ENCODE measurements at places on chromosomes 11 and 22.
A peak's percentile ranks its signal among the peaks of the same experiment; 100 is the strongest.

GRCh38 chr11:11668781-11669180 is 47.0 kb upstream of the GALNT18 start:
- peaks cover 16% of the 10 kb centered on the region for H3K27me3 ChIP-seq
- H3K27ac ChIP-seq: no peak overlapping the region
- no peak overlapping the region for H3K4me3 ChIP-seq
- H3K4me1 ChIP-seq: no peaks in the 10 kb centered on the region
- no peaks in the 10 kb centered on the region for H3K36me3 ChIP-seq

DNA sequence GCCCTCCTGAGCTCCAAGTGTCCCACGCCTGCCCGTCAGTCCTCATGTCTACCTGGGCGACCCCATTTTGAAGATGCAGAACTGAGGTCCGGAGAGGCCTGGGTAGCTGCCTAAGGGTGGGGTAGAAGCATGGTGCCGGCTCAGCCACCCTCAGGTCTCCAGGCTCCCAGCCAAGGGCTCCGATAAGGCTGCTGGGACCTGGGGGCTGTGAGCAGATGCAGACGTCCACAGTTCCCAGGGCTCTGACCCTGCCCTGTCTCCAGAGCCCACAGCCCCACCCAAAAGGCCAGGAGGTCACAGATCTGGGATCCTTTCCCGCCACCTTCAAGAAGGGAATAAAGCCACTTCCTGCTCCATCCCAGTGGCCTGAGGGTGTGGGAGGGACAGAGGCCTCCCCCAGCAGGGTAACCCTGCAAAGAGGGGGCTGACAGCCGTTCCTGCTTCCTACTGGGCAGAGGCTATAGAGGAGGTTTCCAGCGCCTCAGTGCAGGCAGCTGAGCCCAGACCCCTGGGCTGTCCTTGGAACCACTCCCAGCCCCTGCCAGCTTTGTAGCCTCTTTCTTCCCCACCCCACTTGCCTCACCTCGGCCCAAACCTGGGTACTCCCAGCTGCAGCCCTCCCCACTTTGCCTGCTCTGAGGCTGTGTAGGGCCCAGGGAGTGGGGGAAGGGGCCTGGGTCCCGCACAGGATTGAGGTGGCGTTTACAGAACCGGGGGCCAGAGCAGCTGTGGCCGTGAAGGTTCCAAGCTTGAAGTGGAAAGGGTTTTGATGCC is 85.5 kb downstream of the CDKN1C start:
- H3K4me1 ChIP-seq: no peaks in the 10 kb centered on the region
- no peak overlapping the region for H3K27ac ChIP-seq
- no peak for DNase-seq

- no peaks in the 10 kb centered on the region for H3K4me1 ChIP-seq
- H3K4me3 ChIP-seq: no peak overlapping the region
- no peaks in the 10 kb centered on the region for H3K36me3 ChIP-seq
- H3K27ac ChIP-seq: no peak overlapping the region
Observed at GRCh38 chr11:1546536-1547466, 25.3 kb downstream of the DUSP8 start.

- H3K27me3 ChIP-seq: no peaks in the 10 kb centered on the region
- no peak for DNase-seq
- no peaks in the 10 kb centered on the region for H3K36me3 ChIP-seq
- peaks cover 1% of the 10 kb centered on the region for H3K4me1 ChIP-seq
Observed at GRCh38 chr11:112792070-112792469, 169.2 kb upstream of the NCAM1 start.

- DNase-seq: no peak
- peaks cover 67% of the 10 kb centered on the region for H3K4me1 ChIP-seq
- H3K36me3 ChIP-seq: peaks cover 39% of the 10 kb centered on the region
- peak overlapping the region; percentile 99 for H3K27ac ChIP-seq
- no peaks in the 10 kb centered on the region for H3K27me3 ChIP-seq
- H3K4me3 ChIP-seq: peak overlapping the region; percentile 94
Observed at GRCh38 chr11:61091373-61092279, 10.7 kb upstream of the CD5 start.

DNA sequence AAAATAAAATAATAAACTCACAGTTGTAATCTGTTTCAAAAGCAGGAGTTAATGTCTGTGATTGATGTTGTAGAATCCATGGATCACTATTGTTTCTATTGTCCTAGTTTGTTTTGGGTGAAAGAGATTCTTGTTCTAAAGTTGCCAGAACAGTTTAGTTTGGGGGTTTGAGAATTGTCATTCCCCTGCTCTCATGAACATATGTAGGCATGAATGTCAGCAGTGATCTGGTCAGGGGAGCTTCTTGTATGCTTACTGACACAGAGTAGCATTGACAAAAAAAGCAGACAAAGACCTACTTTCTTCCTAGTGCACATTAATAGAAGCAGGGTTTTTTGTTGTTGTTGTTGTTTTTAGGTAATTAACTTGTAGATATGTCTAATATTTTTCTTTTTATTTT is 38.6 kb downstream of the ARHGAP1 start:
- H3K36me3 ChIP-seq: peaks cover 55% of the 10 kb centered on the region
- no peak overlapping the region for H3K27ac ChIP-seq
- no peak overlapping the region for H3K4me3 ChIP-seq
- no peak for DNase-seq
- H3K4me1 ChIP-seq: no peaks in the 10 kb centered on the region

DNA sequence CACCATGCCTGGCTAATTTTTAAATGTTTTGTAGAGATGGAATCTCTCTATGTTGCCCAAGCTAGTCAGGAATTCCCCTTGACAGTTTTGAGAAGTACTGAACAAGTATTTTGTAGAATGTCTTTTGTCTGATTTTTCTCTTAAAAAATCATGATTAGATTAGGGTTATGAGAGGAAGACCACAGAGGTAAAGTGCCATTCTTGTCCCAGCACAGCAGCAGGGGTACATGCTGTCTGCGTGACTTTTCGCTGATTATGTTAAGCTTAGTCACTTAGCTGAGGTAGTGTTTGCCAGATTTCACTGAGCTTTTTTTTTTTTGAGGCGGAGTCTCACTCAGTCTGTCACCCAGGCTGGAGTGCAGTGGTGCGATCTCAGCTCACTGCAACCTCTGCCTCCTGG is 13.6 kb upstream of the NUP160 start:
- no peak for DNase-seq
- H3K4me1 ChIP-seq: peaks cover 27% of the 10 kb centered on the region
- H3K4me3 ChIP-seq: no peak overlapping the region

- H3K4me3 ChIP-seq: no peak overlapping the region
- no peak overlapping the region for H3K27ac ChIP-seq
- H3K36me3 ChIP-seq: peaks cover 12% of the 10 kb centered on the region
- H3K4me1 ChIP-seq: peaks cover 38% of the 10 kb centered on the region
Observed at GRCh38 chr11:931385-931784, 5.7 kb downstream of the AP2A2 start.

DNA sequence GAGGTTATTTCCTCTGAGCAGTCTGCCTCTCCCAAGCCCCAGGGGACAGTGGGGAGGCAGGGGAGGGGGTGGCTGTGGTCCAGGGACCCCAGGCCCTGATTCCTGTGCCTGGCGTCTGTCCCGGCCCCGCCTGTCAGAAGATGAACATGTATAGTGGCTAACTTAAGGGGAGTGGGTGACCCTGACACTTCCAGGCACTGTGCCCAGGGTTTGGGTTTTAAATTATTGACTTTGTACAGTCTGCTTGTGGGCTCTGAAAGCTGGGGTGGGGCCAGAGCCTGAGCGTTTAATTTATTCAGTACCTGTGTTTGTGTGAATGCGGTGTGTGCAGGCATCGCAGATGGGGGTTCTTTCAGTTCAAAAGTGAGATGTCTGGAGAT is 3.1 kb downstream of the PIM3 start:
- peaks cover 44% of the 10 kb centered on the region for H3K36me3 ChIP-seq
- H3K27me3 ChIP-seq: no peaks in the 10 kb centered on the region
- peak overlapping the region; percentile 74 for H3K27ac ChIP-seq
- H3K4me1 ChIP-seq: peaks cover 20% of the 10 kb centered on the region
- peak overlapping the region; percentile 80 for H3K4me3 ChIP-seq

- no peak for DNase-seq
- H3K36me3 ChIP-seq: peaks cover 14% of the 10 kb centered on the region
- H3K4me3 ChIP-seq: peak overlapping the region; percentile 18
- peaks cover 40% of the 10 kb centered on the region for H3K4me1 ChIP-seq
- H3K27me3 ChIP-seq: no peaks in the 10 kb centered on the region
Observed at GRCh38 chr11:57792870-57793269, 31.3 kb downstream of the CTNND1 start.

GRCh38 chr11:17506314-17506713 is 29.7 kb upstream of the ABCC8 start:
- no peak overlapping the region for H3K4me3 ChIP-seq
- H3K27me3 ChIP-seq: peaks cover 16% of the 10 kb centered on the region
- H3K36me3 ChIP-seq: no peaks in the 10 kb centered on the region
- no peak for DNase-seq
- no peaks in the 10 kb centered on the region for H3K4me1 ChIP-seq

GRCh38 chr22:46336119-46337078 is 885 bp downstream of the TRMU start:
- H3K4me3 ChIP-seq: peak overlapping the region; percentile 94
- peaks cover 62% of the 10 kb centered on the region for H3K36me3 ChIP-seq
- H3K4me1 ChIP-seq: peaks cover 26% of the 10 kb centered on the region
- H3K27ac ChIP-seq: peak overlapping the region; percentile 86
- no peaks in the 10 kb centered on the region for H3K27me3 ChIP-seq

DNA sequence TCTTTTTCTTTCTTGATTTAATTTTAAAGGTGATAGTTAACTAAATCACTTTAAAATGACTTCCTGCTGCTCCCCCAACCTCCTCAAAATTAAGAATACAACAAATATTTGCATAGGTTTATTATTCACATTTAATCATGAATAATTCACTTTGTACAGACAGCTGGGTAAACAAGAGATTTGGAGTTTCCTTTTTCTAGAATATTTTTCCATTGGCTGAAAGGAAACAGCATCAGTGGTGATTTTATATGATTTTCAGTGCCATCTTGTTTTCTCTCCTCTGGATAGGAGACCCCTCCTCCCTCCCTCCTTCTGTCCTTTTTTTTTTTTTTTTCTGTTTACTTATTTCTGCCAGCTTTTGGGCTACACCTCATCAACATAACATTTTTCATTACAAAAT is 60.5 kb downstream of the LIF start:
- H3K27me3 ChIP-seq: no peaks in the 10 kb centered on the region
- DNase-seq: no peak
- H3K27ac ChIP-seq: peak overlapping the region; percentile 96
- H3K36me3 ChIP-seq: peaks cover 15% of the 10 kb centered on the region
- peaks cover 88% of the 10 kb centered on the region for H3K4me1 ChIP-seq
- peak overlapping the region; percentile 35 for H3K4me3 ChIP-seq

DNA sequence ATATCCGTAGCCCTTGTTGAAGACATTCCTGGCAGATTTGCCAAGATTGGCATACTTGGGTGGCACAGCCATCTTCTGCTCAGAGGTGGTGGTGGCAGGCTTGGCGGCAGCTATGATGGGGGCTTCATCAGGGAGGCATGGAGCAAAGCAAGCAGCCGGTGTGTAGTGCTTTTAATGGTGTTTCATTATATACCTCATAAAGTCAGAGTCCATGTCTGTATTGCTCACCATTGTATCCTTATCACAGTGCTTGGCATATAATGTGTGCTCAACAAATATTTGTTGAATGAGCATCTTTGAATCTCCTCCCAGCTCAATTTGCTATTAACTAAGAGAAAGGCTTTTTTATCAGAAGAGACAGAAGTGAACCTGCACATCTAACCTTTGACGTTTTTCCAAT is 7.8 kb upstream of the DNHD1 start:
- peaks cover 38% of the 10 kb centered on the region for H3K36me3 ChIP-seq
- H3K27ac ChIP-seq: no peak overlapping the region
- H3K27me3 ChIP-seq: no peaks in the 10 kb centered on the region

- no peak overlapping the region for H3K27ac ChIP-seq
- no peak overlapping the region for H3K4me3 ChIP-seq
- H3K36me3 ChIP-seq: no peaks in the 10 kb centered on the region
- no peaks in the 10 kb centered on the region for H3K4me1 ChIP-seq
Observed at GRCh38 chr11:57121996-57122395, 59.8 kb upstream of the LRRC55 start.

DNA sequence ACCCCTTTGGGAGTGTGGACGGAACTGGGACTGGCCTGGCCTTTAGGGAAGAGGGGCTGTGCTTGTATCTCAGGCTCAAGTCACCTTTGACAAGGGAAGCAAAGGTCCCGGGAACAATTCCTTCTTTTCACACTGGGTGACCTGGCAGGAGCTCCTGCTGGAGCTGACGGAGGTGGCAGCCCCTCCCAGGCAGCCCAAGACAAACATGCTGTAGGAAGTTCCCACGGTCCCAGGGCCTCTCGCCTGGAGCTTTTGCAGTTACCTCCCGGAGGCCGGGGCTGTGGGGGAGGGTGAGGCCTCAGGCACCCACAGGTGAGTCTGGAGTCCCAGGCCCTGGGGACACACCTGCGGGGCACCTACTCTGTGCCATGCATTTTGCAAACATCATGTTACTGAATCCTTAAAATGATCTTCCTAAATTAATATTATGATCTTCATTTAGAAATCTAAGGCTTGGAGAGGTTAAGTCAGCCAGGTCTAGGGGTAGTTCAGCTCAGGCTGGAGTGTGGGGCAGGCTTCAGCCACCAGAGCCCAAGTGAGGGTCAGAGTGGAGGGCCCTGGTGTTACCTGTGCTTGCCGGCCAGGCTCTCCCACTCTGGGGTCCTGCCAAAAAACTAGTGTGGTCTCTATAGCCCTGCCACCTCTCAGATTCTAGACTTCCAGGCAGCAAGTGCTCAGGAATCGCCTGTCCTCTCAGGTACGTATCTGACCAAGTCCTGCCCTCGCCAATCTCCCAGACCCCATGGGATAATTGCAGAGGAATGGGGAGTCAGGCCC is 15.7 kb upstream of the MYEOV start:
- peaks cover 2% of the 10 kb centered on the region for H3K27me3 ChIP-seq
- no peaks in the 10 kb centered on the region for H3K36me3 ChIP-seq
- H3K27ac ChIP-seq: no peak overlapping the region
- no peak overlapping the region for H3K4me3 ChIP-seq

DNA sequence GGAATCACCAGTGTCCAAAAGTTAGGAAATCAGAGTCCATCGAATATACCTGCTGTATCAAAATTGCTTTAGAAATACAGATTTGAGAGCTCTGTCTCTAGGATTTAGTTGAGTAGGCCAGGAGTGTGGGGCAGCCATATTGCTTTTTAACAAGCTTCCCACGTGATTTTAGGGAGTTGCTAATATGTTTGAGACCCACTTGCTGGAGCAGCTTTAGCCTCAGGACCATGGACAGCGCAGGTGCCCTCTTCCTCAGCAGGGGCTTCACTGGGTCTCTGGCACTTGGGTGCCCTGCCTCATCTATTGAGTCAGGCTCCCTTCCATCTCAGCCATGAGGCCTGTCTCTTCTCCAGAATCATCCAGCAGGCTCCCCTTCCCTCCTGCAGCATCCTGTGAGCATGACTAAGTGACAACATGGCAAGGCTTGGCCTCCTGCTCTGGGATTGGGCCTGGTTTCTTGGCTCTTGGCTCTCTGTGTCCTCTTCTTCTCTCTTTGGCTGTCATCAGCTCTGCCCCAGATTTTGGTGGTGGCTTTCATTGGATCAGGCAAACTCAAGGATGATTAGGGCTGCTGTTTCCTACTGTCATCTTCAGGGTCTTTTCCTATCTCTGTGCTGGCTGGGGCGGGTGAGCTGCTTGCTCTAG is 70.0 kb downstream of the SGSM1 start:
- no peak overlapping the region for H3K4me3 ChIP-seq
- no peak overlapping the region for H3K27ac ChIP-seq
- no peaks in the 10 kb centered on the region for H3K36me3 ChIP-seq
- H3K4me1 ChIP-seq: no peaks in the 10 kb centered on the region
- no peaks in the 10 kb centered on the region for H3K27me3 ChIP-seq
- no peak for DNase-seq

All from activated T-helper 2 cell treated with anti-CD3 and anti-CD28 coated beads, Interferon-gamma antibody, Interleukin-2, Interleukin-4, amounts not matched to agents 10 μg/mL and 5 μg/mL and 100 μg/mL, durations not matched to agents 14 hours and 24 hours and 36 hours (primary cell).